ENCODE measurements at places on chromosomes 3 and 15.

DNA sequence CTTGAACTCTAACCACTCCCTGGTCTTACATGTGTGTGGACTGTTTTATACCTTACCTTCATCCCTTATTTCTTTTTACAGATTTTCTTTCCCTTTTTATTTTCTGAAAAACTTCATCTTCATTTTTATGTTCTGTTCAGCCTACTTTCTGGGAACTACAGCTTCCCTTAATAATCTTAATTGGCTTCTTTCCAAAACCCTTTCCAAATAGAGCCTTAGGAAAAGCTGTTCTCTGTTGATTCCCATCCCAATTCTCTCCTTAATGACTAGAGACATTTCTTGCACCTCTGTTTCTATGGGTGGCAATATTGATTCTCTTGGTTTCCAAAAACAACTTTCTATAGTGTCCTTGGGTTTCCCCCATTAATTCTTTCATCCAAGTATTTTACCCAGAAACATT is 134.8 kb downstream of the DUT start:
- DNase-seq, result no peak

DNA sequence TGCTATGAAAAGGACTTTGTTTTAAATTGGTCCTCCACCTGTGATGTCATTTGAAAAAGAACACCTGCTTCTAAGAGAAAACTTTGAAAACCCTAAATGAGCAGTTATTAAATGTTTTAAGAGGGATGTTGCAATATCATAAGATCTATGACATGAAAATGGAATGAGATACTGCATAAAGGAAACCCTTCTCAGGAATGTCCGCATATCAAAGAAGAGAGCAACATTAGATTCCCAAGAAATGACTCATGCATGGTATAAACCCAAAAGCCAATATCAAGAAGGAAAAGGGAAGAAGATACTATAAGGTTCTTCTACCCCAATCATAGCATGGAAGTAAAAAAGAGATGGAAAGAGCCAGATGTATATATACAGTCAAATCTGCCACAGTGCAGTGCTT is 627.5 kb upstream of the LMCD1 start:
- no peak for DNase-seq

DNA sequence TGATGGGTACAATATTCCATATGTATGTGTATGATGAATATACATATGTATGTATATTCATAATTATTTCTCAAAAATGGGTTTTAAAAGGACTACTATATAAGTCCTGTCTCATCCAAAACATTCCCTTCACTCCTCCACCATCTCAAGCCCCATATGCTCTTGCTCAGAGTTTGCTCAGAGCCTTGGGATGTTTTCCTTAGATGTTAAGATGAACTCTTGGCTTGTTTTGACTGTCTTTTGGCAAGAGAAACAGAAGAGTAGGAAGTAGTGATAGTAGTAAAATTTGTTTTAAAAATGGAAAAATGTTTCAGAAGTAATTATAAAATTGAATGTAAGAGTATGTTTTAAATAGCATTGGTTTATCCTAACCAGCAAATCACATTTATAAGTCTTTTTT is 6.2 kb upstream of the EPHA3 start:
- no peak for DNase-seq

DNA sequence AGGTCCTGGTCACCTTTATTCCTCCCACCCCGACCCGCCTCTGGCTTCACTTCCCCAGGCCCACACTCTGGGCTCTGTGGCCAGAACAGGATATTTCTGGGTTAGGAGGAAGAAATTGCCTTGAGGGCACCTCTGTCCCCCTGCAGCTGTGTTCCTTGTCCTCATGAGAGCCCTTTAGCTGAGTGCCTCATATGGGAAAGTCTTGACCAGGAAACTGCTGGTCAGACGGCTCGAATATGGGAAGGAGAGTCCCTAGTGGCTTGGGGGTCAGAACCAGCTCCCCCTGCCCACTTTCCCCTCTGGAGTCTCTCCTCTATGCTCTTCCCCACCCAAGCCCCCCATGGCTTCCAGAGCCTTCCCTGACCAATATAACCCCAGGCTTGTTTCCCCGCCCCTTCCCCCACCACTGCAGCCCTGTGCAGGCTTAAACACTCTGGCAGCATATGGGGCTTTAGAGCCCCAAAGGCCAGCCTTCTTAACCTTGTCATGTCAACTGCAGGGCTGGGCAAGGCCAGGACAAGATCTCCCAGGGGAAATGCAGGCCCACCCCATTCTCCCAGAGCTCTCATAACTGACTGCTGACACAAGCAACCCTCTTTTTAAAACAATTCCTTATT is 36.4 kb downstream of the SEC22C start:
- no peak for DNase-seq

DNA sequence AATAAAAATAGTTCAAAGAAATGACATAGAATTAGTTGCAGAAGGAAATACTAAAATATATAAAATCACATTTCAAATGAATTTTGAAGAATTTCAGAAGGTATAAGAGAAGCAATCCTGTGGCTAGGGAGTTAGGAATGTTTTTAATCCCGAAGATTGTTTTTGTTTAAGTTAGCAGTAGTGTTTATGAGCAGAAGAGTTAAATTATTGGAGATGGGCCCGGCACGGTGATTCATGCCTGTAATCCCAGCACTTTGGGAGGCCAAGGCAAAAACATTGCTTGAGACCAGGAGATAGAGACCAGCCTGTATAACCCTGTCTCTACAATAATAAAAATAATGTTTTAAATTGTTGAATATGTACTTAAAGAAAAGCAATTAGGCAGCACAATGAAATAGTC is 432.5 kb downstream of the MFSD1 start:
- no peak for DNase-seq

- no peak for DNase-seq
Measured at GRCh38 chr3:50237754-50238548, 1.9 kb downstream of the GNAI2 start.

DNA sequence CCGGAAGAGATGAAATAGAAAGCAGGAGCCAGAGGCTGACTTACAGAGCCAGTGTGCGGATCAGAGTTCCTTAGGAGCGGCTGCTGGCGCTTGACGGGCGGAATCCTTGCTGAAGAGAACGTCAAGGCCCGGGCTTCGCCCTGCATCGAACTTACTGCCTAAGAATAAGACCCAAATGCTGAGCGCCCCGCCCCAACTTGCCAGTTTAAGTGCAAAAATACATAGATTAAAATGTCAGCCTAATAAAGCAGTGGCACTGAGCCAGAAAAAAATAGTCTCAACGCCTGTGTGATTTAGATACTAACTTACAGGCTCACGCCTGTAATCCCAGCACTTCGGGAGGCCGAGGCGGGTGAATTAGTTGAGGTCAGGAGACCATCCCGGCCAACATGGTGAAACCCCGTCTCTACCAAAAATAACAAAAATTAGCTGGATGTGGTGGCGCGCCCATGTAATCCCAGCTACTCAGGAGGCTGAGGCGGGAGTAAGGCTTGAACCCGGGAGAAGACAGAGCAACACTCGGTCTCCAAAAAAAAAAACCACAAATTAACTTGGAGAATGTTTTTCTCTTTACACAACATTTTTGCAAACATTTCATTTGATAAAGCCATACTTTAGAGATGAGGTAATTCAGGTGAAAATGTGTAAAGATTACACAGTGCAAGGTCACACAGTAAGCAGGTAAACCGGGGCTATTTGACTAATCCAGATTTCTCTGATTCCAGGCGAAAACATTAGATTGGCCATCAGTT is 1.2 kb upstream of the UBP1 start:
- no peak for DNase-seq

DNA sequence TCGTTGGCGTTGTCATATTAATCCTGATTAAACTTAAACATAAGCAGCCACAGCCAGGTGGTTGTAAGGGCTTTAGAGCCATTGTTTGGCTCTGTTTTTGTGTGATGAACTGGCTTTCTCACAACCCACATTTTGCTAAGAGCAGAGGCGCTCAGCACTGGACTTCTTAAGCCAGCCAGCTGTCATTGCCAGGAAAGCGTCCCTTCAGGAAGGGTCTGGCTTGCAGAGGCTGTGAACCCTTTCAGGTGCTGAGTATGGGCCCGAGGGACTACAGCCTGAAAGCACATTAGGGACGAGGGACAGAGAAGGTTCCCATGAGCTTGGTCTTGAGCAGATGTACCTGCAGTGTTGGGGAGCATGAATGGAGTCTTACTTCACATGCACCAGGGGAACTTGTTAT is 112.3 kb downstream of the CHCHD6 start:
- no peak for DNase-seq

DNA sequence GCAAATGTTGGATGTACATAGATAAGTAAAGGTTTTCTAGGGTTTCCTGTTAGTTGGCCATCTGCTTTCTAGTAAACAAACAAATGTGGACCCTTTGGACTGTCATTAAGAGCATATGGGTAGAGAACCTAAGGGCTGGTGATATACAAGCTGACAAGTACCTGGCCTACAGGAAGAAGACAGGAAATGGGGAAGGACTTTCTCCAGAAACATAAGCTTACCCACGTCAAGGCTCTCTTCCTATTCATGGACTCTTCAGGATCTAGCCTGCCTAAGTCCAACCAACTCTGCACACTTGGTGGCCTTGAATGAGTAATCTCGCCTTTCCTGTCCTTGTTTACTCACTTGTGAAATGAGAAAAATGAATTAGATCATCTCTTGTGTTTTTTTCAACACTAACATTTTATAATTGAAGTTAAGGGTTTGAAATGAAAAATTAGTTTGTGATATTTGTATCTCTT is 22.2 kb upstream of the GOLIM4 start:
- DNase-seq, result no peak

GRCh38 chr15:37246065-37246464 is 145.7 kb upstream of the MEIS2 start:
- DNase-seq, result no peak

DNA sequence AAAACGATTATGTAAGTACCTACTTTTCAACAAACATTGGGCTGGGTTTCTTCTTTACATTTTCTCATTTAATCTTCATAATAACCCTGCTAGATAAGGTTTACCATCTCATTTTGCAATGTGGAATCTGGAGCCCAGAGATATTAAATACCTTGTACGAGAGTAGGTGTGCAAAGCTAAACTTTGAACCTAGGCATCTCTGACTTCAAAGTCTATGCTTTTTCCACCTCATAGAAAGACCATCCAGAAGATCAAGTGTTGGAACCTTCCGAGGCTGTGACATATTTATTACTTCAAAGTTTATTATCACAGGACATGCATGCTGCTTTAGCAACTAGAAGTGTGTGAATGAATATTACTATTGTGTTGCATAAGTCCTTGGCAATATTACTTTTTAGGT is 497.2 kb upstream of the TPRG1 start:
- no peak for DNase-seq

GRCh38 chr15:25793354-25794050 is 69.6 kb downstream of the ATP10A start:
- DNase-seq, result no peak

GRCh38 chr15:33584797-33585196 is 274.0 kb downstream of the RYR3 start:
- no peak for DNase-seq

GRCh38 chr3:17195856-17196604 is 311.3 kb downstream of the PLCL2 start:
- DNase-seq, result no peak

DNA sequence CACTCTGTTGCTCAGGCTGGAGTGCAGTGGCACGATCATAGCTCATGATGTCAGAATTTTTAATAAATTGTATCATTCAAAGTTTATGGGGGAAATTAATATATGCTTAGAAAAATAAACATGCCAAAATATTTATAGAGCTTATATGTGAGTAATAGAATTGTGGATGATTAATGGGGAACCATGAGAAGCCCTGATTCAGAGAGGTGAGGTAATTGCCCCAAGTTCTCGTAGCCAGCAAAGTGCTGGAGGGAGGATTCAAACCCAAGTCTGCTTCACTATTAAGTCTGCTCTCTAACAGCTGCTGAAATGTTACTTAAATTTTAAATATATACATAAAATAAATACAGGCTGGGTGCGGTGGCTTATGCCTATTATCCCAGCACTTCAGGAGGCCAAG is 26.2 kb upstream of the IGF2BP2 start:
- no peak for DNase-seq

- peak; percentile 45 for DNase-seq
Measured at GRCh38 chr3:155753038-155753639, 8.3 kb upstream of the PLCH1 start.

DNA sequence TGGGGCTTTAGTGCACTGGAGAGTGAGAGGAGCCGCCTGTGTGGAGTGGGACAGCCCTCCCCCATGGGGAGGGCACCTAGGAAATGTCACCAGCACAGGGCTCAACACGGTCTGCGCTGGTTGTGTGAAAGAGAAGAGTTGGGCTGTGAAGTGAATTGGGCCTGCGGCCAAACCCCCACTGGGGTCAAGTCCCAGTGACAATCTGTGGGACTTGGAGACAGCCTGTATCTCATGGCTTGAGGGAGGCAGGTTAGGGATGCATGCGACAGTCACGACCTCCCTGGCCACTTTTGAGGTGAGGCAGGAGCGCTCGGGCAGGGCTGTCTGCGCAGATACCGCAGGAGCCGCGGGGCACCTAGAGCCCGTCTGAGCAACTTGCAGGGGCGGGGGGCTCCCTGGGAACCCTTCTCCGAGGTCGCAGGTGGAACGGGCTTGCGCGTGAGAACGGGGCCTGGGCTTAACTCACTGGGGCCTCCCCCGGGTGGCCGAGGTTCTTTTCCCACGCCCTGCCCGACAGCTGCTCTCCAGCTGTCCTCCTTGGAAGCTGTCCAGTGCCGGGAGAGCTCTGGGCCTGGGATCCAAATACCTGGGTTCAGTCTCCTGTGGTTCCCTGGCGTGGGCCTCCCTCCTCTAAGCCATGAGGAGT is 77.4 kb downstream of the SNRK start:
- no peak for DNase-seq

DNA sequence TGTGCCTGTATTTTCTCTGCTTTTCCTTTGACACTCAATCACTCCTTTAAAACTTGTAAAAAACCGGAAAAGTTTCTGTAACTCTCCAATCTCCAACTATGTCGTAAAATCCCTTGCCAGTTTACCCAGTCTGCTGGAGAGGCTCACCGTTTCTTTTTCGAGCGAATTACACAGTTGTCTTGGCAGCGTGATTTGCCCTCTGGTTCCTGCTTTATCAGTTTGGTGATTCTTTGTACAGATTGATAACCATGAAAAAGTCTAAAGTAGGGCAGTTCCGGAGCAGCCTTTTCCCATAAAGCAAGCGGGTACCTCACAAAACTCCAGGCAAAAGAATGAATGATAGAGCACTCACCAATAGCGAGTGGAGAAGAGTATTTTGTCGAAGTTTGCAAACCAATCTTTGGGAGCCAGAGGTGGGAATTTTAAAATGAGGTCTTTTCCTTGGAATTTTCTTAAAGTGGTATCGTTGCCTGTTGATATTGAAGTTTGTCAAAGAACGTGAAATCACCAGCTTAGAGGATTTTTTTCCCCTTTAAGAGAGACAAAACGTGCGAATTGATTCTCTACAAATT is at the start of gene TTC23:
Gene TTC23 (minus strand): TSS at position 312 of the 572 bp plus-strand sequence. CDS start 20,869 bp downstream, outside the sequence.
- no peak for DNase-seq

GRCh38 chr3:10845001-10845761 is 29.2 kb downstream of the SLC6A11 start:
- no peak for DNase-seq

- no peak for DNase-seq
Measured at GRCh38 chr15:94080416-94080815, 150.9 kb upstream of the MCTP2 start.

- peak; percentile 82 for DNase-seq
Measured at GRCh38 chr3:138923531-138923994, 23.4 kb downstream of the FOXL2 start.
